ENCODE measurements at places on chromosomes 13 and 19.

GRCh38 chr13:75818179-75818967, 182.2 kb downstream of the LMO7 start:
- DNase-seq = no peak

DNA sequence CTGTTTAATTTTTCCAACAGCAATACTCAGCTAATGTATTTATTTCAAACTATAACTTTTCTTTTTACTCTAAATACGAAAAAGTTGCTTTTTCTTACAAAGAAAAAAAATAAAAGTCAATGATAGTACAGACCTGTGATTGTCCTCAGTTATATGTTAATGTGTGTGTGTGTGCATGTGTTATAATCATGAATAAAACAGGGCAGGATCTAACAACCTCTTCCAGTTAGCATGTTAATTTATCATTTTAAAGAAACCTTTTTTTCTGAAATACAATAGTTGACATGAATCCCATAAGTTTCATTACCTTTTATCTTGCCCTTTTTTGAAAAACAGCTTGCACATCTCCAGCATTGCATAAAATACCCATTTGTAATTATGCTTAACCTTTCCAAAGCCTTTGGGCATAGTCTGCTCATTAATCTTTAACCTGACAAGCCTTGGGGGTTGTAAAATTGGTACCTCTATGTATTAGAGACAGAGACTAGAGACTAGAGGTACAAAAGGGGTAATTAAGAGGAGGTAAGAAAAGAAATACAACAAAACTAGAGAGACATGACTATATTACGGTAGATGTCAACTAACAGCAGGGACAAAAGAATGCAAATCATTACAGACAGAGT, 828.1 kb downstream of the OLFM4 start:
- DNase-seq = no peak

- no peak for DNase-seq
These were observed 274.3 kb downstream of the MZT1 start for GRCh38 chr13:72453161-72453560.

GRCh38 chr13:69264362-69265334, 843.0 kb upstream of the ATXN8OS start:
- no peak for DNase-seq

- no peak for DNase-seq
These were observed 216.6 kb upstream of the SLC10A2 start for GRCh38 chr13:103282571-103283450.

DNA sequence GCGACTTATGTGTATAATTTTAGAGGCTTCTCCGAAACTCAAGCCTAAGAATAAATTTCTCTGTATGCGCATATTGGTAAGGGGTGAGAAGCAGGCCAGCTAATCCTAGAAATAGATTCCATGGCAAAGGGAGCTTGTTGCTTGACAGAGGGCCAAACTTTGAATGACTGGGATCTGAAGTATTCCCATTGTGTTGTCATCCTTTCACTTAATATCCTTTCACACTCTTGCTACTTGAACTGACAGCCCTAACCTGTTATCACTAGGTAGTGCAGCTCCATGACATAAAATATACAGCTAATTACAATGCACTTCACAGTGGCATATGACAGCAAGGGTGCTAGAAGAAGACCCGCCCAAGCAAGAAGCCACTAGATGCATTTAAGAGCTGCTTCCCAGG, 309.8 kb downstream of the OXGR1 start:
- no peak for DNase-seq

GRCh38 chr19:16262618-16263017, 62.0 kb upstream of the KLF2 start:
- no peak for DNase-seq

GRCh38 chr13:48580185-48580803, 47.4 kb upstream of the RCBTB2 start:
- peak; percentile 71 for DNase-seq

- no peak for DNase-seq
These were observed 127.0 kb downstream of the UGGT2 start for GRCh38 chr13:95926231-95926630.

DNA sequence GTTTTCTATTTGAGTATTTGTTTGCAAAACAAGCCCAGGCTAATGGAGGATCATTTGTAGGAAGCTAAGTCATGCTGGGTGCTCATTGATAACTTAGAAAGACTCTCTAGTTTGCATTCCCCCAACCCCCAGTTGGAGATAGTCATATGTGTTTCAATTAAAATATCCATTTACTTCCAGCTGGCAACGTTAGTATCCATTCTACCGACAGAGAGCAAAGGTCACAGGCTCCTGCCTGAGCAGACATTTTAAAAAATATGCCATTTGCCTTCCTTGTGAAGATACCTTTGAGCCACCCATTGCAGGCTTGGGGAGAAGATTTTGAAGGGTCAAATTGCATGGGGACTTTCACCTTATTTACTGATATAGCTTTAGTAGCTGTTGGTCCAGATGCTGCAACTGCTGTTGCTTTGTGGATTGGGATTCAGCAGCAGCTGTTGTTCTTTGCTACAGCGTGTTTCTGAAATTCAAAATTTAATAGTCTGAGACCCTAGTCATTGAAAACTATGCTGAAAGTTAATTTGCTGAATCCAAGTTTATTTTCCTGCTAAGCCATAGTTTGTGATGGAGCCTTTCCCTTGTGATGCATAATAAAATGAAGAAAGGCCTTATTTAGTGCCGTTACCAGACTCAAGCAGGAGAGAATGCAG, 335.1 kb downstream of the GPC6 start:
- DNase-seq = no peak

DNA sequence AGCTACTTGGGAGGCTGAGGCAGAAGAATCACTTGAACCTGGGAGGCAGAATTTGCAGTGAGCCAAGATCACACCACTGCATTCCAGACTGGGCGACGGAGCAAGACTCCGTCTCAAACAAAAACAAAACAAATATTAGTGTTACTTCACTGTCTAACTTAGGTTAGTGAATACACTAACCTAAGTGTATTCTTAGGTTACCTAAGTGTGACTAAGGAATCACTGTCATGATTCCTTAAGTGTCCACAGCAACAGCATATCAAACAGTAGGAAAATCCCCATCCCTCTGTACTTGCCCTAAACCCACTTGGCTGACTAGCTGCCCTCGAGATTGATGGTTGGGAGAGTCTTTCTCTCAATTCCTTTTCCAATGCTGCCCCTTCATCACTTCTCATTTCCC, 11.8 kb upstream of the LRCH1 start:
- no peak for DNase-seq

DNA sequence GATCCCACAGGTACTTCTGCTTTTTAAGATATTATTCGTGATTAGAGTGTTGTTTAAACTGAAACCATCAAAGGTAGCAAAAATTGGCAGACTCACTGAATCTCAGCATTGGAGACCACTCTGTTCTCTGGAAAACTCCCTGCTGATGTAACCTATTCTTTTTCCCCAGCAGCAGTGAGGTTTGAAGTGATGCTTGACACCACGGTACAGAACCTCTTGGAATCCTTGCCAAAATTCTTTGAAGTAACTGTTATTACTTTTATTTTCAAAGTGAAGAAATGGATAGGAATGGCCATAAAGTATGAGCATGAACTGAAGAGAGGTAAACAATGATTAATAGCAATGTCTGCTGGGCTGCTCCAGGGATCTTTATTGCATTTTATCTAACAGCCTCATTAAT, 66.4 kb upstream of the KL start:
- no peak for DNase-seq

DNA sequence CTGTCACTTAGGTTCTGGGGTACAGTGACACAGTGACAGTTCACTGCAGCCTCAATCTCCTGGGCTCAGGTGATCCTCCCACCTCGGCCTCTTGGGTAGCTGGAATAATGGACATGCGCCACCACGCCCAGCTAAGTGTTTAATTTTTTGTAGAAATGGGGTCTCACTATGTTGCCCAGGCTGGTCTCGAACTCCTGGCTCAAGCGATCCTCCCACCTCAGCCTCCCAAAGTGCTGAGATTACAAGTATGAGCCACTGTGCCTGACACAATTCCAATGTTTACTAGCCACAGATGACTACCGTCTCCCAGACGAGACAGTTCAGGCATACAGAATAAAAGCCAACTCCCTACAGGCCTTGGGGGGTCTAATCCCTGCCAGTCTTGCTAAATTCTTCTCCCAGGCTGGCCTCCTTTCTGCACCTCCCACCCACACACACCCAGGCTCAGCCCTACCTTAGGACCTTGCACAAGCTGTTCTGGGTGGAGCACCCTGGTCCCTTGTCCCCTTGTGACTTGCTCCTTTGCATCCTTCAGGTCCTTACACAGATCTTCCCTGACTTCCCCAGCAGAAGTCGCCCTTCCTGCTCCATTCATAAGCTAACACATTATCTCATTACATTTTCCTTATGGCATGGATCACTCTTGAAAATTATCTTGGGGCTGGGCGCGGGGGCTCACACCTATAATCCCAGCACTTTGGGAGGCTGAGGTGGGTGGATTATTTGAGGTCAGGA, 106.4 kb downstream of the INSR start:
- no peak for DNase-seq

- DNase-seq = no peak
These were observed 324.1 kb downstream of the RBM26 start for GRCh38 chr13:79081942-79082341.

DNA sequence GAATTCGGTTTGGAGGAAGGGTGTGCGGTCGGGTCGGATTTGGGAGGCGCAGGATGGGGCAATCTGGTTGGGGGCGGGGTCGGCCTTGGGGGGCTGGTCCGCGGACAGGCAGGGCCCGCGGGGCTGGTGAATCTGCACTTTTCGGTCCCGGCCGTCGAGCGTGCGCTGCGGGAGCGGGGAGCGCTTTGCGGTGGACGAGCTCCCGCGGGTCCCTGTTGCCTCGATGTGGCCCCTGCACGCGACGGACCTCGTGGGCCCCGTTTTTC, 11.9 kb downstream of the PEAK3 start:
- peak; percentile 71 for DNase-seq

DNA sequence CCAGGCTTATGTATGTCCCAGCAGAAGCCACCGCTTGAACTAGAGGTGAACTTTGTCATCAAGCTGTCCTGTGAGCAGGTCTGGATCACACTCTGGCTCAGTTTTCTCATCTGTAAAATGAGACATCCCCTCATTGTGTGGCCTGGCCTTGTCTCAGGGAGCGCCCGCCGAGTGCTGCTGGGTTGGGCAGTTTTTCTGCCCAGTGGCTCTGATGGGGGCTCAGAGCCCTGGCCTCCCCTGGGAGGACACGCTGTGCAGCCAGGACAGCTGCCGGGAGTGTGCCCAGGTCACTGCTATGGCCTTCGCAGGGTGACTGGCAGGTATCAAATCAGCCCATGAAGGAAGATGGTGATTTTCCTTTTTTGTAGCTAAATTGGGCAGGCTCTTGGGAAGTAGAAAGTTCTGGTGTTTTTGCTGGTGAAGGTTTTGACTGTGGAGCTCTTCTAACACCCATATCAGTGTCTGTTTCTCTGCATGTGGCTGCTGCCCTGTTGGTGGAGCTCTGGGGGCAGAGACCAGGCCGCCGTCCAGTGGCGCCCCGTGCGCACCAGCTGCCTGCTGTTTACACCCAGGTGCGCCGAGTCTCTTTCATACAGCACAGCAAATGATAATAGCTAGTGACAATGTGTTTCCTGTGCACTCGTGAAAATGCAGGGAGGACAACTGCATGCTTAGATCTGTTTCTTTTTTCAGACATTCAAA, 40.8 kb downstream of the SLC7A9 start:
- DNase-seq = no peak
